Fibroblast of mammary gland (primary cell): ENCODE measurements at places on chromosomes 6 and 20.

GRCh38 chr20:56429502-56429901 lies 17.4 kb downstream of the CASS4 start:
- DNase-seq: peak; percentile 73

- no peak for DNase-seq
Measured at GRCh38 chr20:38406476-38406875, 28.7 kb downstream of the SNHG17 start.

- DNase-seq: peak; percentile 91
Measured at GRCh38 chr6:15608396-15608795, 54.4 kb downstream of the DTNBP1 start.

- no peak for DNase-seq
Measured at GRCh38 chr6:83838727-83839126, 14.4 kb upstream of the RIPPLY2 start.

DNA sequence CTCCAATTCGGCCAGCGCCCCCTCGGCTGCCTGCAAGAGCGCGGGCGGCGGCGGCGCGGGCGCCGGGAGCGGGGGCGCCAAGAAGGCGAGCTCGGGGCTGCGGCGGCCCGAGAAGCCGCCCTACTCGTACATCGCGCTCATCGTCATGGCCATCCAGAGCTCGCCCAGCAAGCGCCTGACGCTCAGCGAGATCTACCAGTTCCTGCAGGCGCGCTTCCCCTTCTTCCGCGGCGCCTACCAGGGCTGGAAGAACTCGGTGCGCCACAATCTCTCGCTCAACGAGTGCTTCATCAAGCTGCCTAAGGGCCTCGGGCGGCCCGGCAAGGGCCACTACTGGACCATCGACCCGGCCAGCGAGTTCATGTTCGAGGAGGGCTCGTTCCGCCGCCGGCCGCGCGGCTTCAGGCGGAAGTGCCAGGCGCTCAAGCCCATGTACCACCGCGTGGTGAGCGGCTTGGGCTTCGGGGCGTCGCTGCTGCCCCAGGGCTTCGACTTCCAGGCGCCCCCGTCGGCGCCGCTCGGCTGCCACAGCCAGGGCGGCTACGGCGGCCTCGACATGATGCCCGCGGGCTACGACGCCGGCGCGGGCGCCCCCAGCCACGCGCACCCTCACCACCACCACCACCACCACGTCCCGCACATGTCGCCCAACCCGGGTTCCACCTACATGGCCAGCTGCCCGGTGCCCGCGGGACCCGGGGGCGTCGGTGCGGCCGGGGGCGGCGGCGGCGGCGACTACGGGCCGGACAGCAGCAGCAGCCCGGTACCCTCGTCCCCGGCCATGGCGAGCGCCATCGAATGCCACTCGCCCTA lies 963 bp downstream of the FOXF2 start:
- DNase-seq: peak; percentile 61

GRCh38 chr6:157461000-157461915 lies 80.3 kb downstream of the ZDHHC14 start:
- DNase-seq: no peak

DNA sequence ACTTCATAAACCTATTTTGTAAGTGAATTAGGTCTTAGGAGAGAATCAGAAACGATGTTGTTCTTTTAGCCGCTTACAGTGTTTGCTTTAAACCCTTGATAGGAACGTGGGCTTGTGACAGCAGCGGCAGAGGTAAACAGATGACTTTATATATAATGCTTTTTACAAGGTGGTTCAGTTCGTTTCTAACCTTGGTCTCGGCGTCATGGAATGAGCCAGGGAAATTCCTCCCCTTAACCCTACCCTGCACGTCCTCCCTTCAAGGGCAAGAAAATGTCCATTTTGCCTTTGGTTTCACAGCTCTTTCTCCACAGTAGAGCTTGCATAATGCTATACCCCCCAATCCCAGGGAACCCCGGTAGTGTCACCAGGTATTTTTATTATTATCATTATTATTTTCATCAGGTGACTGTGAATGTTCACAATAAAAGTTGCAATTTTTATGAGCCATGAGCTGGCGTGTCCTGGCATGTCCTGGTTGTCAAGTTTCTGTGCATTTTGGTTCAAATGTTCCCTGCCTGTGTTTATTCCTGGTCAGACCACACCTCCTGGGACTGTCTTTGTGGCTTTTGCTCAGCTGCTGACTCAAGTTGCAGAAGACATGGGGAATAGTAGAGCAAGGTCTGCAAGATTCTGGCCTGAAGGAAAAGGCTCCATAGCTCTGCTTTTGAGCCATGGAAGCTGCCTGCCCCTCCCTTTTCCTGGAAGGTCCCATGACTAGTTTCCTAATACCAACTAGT lies 112.8 kb upstream of the BMP2 start:
- DNase-seq: peak; percentile 27

GRCh38 chr20:63843222-63843621 lies 12.2 kb upstream of the ZBTB46 start:
- no peak for DNase-seq

- DNase-seq: no peak
Measured at GRCh38 chr6:137487181-137487868, 6.9 kb downstream of the OLIG3 start.
